ENCODE measurements at places on chromosomes 5 and 9.

DNA sequence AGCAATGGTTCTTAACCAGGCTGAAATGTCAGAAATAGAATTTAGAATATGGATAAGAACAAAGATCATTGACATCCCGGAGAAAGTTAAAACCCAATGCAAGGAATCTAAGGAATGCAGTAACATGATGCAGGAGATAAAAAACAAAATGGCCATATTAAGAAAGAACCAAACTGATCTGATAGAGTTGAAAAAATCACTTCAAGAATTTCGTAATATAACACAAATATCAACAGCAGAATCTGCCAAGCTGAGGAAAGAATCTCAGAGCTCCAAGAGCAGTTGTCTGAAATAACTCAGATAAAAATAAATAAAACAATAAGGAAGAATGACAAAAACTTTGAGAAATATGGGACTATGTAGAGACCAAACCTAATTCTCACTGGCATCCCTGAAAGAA is 37.8 kb upstream of the TAS2R1 start:
- no peak for DNase-seq

- DNase-seq = no peak
Measured at GRCh38 chr5:75384218-75384617, 47.2 kb downstream of the HMGCR start.

DNA sequence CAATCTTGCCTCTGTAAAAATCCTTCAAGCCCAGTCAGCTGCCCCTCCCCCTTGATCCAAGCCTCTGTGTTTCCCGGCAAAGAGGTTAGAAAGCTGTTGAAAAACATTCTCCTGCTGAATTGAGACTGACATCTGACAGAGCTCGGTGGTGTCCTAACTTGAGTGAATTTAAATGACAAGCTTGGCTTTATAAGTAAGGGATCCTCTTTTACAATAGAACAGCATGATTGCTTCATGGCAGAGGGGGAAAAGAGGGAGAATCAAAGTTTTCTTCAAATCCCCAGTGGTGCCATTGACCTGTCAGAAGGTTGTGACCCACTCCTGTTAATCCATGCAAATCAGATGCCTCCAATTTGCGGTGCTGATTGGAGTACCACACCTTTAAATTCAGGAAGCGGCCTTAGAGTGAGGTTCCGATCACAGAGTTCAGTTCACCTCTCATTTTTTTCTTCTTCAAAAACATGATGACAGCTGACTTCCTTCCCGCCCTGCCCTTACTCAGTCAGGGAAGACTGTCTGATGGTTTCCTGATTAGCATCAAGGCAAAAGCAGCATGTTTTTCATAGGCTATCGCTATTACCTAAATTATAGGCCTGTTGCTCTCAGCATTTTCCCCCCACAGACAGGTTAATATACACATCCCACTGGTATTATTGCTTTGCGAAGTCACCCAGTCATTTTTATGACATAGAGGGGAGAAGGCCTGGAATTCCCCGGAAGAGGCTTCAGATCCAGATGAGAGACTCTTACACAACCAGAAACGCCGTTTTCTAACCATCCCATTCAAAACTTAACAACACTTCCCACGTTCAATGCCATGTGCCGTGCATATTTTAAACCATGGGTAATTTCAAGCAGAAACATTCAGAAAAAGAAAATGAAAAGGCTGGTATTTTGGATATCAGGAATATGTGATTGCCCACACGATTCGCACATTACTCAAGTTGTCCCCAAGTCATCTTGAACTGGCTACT is 141.4 kb downstream of the EBF1 start:
- no peak for DNase-seq

DNA sequence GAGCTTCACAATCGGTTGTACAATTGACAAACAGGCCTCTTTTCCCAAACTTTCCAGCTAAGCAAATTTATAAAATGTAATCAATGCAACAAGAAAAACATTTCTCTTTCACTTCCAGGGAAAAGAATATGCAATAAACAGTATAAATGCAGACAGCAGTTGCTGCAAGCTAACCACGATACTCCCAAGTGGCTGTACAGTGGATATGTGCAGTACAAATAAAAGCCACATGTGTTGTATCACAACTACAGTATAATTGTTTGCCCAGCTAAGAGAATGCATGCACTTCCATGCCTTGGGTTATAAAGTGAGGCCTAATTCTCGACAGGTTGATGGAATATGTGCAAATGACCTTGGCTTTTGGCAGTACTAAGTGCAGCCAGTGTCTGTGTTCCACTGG is 16.7 kb upstream of the PDCL start:
- DNase-seq = no peak

- DNase-seq = no peak
Measured at GRCh38 chr5:150584556-150585335, 55.7 kb upstream of the SYNPO start.

GRCh38 chr5:135075621-135076020 is 41.6 kb upstream of the PITX1 start:
- DNase-seq = no peak

DNA sequence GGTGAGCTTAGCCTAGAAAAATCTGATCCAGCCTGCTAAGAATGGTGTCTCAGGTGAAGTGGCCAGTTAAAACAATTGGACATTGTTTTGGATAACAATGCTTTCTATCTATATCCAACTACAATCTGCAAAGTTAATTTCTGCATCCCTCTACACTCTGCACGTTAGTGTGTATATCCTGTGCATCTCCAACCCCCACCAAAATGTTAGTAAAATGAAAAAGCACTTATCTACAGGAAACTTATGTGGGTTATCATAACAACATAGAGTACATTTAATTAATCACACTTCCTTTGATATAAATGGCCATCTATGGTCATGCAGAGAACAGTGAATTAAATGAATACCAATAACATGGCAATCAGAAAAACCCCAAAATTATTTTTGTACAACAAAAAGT is 158.7 kb downstream of the NFIB start:
- no peak for DNase-seq

DNA sequence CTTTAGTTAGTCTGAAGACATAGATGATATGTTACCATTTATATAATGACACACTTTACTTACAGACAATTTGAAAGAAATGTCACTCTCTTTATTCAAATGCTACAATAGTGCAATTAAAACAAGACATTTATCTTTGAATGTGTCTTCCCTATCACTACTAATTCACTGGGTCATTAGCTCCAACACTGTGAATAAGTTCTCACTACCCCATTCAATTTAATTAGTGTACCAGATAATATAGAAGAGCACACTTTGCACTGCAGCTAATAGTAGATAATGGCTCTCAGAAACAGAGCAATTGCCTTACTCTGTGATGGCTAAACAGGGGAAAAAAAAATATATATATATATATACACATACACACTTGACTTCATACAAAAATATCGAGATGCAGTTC is 497.0 kb downstream of the DTWD2 start:
- no peak for DNase-seq

GRCh38 chr9:13118313-13118712 is 161.2 kb downstream of the MPDZ start:
- DNase-seq = no peak

DNA sequence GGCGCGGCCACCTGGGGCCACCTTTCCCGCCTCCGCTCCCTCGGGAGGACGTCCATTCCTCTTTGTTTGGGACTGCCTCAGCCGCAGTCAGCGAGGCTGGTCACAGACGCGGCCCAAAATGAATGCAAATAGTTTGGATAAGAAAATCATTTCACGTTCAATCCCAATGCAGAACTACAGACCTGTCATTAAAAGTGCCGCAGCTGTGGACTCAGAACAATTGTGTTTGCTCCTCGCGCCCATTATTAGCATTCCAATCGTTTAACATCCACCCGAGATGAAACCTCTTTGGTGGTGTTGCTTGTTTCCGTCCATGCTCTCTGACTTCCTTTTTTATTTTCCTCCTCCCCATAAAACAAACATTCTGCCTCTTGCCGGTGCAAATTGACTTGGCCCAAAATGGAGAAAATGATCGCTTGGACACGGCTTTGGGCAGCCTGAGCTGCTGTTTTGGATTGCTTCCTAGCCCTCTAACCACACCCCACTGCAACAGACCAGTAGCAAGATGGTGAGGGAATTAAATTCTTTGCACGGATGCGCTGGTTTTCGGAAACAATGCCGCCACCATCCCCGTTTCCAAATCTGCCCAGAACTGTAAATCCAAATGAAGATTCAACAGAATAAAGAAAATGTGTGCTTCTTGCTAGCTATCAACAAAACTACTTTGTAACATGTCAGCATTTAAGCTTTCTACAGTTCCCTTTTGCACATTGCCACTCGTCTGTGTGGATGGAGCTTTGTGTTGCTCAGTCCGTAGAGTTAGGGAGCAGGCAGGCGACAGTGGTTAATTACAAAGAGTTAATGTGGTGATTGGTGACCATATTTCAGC is 784 bp downstream of the NLN start:
- DNase-seq = peak; percentile 63

GRCh38 chr9:135515083-135515951 is 5.9 kb upstream of the LCN1 start:
- no peak for DNase-seq

DNA sequence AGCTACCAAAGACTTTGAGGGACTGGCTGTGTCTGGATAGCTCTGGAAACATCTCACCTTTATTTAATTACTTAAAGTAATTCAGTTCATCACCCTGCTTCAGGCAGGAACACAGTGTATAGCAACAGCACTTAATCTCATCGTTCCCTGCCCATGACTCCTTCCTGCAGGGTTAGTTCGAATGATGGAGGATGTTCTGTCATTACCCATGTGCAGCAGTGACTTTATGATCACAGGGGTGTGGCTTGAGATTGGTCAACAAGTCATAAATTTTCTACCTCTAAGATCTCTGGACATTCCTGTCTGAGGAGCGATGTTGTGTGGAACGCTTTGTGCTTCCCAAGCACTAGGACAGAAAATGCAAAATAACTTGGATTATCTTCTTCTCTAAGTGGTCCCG is 37.1 kb upstream of the PRUNE2 start:
- DNase-seq = no peak

DNA sequence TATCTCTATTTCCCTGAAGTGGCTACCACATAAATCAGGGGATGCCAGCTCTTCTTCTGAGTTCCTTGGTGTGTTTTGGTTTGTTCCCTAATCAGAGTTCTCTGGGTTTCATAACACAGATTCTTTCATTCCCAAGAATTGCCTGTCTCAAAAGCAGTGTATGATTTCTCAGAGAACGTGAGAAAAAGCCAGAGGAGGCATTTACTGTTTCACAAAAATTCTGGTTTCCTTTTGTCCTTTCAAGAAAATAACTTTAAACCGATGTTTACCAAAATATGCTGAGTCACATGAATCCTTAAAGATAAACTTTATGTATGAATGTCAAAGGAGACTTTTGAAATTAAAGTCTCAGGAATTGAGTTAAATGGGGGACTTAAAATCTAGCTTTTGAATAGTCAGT is 314.3 kb downstream of the EBF1 start:
- no peak for DNase-seq

GRCh38 chr9:18673179-18673578 is 199.2 kb downstream of the ADAMTSL1 start:
- no peak for DNase-seq

GRCh38 chr9:104144336-104144735 is 50.2 kb downstream of the SMC2 start:
- no peak for DNase-seq

DNA sequence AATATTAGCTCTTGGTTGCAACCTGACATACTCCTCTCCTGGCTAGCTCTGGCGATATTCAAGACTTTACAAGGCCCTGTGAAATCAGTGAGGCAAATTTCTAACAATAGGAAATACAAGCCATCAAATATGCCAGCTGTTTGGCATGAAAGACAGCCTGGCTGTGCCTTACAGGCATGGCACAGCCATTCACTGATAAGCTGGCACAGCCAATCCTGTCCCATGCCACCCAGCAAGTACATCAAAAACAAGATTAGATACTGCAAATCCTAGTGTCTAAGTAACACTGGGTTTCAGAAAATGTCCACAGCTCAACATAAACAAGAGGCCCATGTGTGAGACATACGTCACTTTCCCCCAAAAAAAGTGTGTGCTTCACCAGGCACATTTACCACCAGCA is 1045.8 kb upstream of the DMAC1 start:
- no peak for DNase-seq

GRCh38 chr5:172715931-172716682 is 54.9 kb downstream of the DUSP1 start:
- DNase-seq = no peak

GRCh38 chr5:132760601-132761317 is 13.5 kb downstream of the CCNI2 start:
- DNase-seq = no peak

DNA sequence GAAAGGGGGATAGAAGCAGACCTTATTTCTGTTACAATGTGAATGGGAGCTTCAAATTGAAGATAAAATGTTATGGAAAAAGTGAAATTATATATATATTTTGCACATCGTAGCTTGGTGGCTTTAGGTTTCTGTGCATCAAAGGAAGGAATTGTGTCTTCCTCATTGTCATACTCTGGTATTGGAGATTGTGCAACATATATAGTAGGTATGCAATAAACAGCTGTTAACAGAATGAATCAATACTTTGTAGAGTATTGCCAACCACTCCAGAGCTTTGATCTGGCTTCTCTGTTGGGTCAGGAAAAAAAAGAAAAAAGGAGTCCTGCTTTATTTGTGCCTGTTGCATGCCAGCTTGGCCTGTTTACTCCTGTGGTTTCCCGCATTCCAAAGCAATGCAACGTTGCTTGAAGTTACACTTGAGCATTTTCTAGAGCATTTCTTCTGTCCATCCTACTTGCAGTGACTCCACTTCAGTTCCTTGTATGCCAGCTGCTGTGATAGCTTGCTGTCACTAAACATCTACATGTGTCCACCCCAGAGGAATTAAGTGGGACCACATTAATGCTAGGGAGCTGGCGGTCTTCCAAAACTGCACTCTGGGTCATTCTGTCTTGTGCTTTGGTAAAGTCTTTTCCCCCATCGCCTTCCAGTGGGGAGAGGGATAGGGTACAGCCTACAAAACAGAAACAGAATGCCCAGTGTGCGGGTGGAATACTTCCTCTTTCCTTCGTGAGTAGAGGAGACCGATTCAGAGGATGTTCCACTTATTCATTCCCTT is 62.0 kb upstream of the MEF2C start:
- DNase-seq = peak; percentile 49

- peak; percentile 77 for DNase-seq
Measured at GRCh38 chr9:128911529-128912035, 9.2 kb upstream of the PHYHD1 start.

- DNase-seq = peak; percentile 75
Measured at GRCh38 chr9:33287087-33287490, 3.2 kb upstream of the NFX1 start.

DNA sequence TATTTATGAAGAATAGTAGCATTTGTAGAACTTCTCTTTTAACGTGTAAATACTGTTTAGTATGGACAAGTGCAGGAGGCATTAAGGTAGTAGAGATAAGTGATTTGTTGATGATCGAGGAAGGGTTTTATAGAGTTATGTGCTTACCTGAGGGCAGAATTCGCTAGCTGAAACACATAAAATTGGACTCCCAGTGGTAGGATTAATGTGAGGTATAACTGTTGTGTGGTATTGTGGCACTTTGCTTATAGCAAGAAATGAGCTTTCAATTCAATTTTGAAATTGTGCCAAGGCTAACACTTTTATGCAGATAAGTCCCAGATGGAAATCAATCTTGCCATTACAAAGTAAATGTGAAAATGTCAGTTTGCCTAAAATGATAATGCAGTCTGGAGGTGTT is 1.2 kb downstream of the AP3S1 start:
- no peak for DNase-seq

All from IMR-90 (cell line).